ENCODE measurements at places on chromosomes 4 and X.

GRCh38 chrX:68462197-68462596, 28.9 kb upstream of the OPHN1 start:
- H3K36me3 ChIP-seq: no peaks in the 10 kb centered on the region
- no peak overlapping the region for H3K27ac ChIP-seq
- no peak overlapping the region for H3K4me3 ChIP-seq
- H3K27me3 ChIP-seq: peaks cover 14% of the 10 kb centered on the region
- no peaks in the 10 kb centered on the region for H3K4me1 ChIP-seq

DNA sequence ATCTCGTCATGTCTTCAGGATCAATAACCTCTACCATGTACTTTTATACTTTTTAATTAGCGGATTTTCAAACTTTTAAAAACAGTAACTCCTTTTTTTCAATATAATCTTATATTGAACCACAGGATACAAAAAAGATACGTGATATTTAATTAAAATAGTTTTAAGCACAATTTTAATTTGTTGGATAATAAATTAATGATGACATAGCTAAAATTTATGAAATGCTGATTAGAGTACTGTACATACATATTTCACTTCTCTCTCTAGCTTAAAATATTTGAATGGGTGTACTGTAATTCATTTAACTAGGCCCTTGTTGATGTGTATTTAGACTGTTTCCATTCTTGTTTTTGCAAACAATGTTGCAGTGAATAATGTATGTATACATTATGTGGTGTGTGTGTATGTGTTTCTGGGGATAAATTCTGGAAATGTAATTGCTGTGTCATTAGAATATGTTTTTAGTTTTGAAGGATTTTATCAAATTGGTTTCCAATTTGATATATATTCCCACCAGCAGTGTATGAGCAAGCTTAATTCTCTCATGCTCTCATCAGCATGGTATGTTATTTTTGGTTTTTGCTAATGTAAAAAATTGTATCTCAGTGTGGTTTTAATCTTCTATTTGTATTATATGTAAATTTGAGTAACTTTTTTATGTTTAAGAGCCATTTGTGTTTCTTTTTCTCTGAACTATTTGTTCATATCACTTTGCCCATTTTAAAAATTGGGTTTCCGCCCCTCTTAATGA, 66.4 kb downstream of the CDKL5 start:
- no peaks in the 10 kb centered on the region for H3K27me3 ChIP-seq
- no peak overlapping the region for H3K4me3 ChIP-seq

DNA sequence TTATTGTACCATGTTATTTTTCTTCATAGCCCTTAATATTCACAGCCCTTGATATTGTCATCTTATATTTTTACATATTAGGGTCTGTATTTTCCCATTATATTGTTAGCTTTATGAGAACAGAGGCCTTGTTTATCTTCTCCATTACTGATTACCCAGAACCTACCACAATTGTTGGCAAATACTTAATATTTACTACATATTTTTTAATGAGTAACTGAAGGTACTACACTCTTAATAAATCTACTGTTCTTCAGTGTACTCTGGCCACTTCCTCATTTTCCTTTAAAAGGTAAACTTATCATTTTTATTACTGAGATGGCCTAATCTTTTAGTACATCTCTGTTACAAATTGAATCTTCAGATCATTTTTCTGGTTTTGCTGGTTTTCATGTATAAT, 133.5 kb downstream of the COL4A5 start:
- no peak overlapping the region for H3K27ac ChIP-seq
- no peak overlapping the region for H3K4me3 ChIP-seq
- H3K27me3 ChIP-seq: peaks cover 17% of the 10 kb centered on the region
- DNase-seq: no peak

- no peaks in the 10 kb centered on the region for H3K4me1 ChIP-seq
- peaks cover 9% of the 10 kb centered on the region for H3K36me3 ChIP-seq
- H3K4me3 ChIP-seq: no peak overlapping the region
- H3K27me3 ChIP-seq: peaks cover 5% of the 10 kb centered on the region
Measured at GRCh38 chrX:139304471-139304870, 226.1 kb upstream of the F9 start.

DNA sequence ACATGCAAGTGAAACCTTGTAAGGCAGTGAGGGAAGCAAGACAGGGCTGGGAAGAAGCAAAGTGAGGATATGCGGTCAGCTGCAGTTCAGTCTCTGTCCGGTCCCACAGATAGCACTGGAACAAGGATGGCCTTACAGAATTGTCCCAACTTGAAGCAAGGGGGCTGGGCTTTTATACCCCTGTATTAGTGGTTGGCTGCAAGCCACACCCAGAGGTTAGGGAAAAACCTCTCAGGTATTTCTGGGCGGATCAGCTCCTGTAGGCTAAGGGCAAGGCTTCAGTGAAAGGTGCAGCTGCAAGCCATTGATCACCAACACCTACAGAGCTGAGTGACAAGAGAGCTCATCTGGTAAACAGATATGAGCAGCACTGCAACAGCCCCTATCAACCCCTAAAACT, 89.0 kb downstream of the KDR start:
- peaks cover 15% of the 10 kb centered on the region for H3K27me3 ChIP-seq
- H3K27ac ChIP-seq: no peak overlapping the region
- no peak overlapping the region for H3K4me3 ChIP-seq

All from activated T-cell treated with anti-CD3 and anti-CD28 coated beads, Interleukin-2, amount 50 U/mL, for 72 hours (primary cell).